ENCODE measurements at places on chromosomes 5 and 9.

- no peak for DNase-seq
These were observed 6.3 kb downstream of the EXD3 start for GRCh38 chr9:137416563-137417151.

DNA sequence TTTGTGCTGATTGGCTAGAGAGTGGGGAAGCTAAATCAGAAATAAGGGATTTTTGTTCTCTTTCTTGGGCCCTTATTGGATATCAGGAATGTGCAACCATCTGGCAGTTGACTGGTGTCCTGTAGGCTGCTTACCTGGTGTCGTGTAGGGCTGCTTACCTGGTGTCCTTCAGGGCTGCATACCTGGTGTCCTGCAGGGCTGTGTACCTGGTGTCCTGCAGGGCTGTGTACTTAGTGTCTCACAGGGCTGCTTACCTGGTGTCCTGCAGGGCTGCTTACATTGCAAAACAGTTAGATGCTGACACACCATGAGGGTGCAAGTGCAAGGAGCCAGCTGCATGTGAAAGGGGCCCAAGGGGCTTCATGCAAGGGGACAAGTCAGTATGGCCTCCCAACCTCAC is 249.3 kb downstream of the ICE1 start:
- no peak for DNase-seq

DNA sequence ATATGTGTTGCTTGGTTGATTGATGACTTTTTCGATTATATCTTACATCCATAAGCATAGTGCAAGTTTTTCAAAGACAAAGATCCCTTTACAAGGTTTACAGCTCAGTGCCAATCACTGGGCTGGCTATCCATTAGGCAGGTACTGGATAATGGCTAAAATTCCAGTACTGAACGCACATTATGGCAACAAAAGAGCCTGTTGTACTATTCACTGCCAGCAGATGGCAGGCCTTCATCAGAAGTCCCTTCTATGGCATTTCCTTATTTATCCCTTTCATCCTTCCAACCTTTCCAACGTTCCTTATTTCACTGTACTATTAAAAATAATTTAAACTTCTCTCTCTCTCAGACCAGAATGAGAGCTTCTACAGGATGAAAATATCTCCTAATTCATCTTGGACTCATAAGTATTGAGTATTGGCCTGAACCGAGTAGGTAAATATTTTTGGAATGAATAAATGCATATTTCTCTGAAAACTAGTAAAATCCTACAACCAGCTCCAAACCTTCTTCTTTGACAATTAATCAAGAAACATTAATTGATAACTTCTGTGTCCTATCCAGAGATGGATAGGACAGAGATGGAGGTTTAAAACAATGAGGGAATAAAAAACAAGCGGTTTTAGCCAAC is 6.7 kb upstream of the WNT8A start:
- DNase-seq: peak; percentile 37

- no peak for DNase-seq
These were observed 57.0 kb downstream of the NREP start for GRCh38 chr5:111699976-111700375.

DNA sequence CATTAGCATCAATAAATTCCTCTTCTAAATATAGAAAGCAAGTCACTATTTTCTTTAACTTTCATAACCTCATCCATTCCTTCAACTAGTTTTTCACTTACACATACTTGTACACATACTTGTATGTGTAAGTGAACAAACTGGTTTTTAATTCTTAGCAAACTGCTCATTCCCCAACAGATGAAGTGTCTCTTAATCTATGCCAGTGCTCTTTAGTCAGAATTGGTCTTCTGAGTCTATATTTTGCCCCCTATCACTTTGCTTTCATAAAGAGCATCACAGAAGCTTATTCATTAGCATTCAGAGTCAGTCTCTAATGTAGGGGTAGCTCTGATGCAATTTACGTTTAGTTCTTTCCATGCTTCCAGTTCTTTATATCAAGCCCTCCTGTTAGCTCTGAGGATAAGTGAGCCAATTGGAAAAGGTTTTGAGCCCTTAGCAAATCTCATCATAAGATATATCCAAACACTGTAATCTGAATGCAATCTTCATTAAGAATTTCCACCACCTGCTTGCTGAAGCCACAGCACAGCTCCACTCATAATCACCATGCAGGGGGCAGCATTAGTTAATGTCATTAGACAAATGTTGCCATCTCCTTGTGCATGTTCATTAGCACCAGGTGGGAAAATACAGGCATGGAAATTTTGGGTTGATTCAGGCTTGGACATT is 178.5 kb upstream of the SLC24A2 start:
- no peak for DNase-seq

DNA sequence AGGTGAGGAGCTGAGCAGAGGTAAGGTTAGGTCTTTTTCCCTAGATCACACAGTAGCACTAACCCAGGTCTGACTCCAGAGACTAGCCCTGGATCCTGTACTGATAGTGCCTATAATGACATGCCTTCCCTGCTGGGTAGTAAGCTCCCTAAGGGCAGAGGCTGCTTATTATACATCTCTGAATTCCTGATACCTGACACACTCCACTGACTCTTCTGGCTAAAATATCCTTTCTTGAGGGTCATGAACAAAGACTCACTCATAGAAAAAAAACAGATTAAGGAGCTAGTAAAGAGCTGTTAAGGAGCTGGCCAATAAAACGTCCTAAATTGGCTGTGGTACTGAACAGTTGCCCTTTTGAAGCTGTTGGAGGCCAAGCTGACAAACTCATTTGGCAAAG is 149.0 kb upstream of the ITGA1 start:
- DNase-seq: no peak

DNA sequence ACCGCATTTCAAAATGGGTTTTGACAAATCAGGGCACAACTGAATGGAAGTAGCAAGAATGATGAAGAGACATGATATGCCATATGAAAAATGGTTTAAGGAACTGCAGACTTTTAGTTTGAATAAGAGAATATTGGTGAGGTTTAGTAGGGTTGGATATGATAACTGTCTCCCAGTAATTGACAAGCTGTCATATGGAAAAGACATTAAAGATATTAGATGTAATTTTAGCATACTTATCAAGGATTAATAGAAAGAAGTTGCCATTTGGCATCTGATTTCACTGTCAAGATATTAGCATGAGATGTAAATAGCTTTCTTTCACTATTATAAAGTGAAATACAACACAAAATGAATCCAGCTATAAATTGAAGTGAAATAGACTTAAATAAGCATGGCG is 169.0 kb upstream of the MPDZ start:
- DNase-seq: no peak

DNA sequence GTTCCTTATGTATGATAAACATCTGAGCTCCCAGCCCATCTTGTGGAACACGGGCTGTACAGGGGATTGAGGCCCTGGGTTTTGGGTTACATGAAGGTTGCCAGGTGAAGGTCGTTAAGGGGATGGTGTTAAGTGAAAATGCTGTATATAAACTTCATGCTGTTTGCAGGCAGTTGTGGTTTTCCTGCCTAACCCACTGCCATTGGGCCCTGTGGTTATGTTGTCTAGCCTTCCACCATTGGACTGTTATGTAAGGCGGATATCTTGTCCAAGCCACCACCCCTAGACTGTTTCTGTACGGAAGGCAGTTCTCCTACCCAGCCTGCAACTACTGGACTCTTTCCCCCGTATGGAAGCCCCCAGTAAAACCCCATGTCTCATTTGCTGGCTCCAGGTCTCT is 246.1 kb downstream of the KIF4B start:
- no peak for DNase-seq

- DNase-seq: peak; percentile 70
These were observed 87.8 kb downstream of the RAI14 start for GRCh38 chr5:34743878-34744277.

DNA sequence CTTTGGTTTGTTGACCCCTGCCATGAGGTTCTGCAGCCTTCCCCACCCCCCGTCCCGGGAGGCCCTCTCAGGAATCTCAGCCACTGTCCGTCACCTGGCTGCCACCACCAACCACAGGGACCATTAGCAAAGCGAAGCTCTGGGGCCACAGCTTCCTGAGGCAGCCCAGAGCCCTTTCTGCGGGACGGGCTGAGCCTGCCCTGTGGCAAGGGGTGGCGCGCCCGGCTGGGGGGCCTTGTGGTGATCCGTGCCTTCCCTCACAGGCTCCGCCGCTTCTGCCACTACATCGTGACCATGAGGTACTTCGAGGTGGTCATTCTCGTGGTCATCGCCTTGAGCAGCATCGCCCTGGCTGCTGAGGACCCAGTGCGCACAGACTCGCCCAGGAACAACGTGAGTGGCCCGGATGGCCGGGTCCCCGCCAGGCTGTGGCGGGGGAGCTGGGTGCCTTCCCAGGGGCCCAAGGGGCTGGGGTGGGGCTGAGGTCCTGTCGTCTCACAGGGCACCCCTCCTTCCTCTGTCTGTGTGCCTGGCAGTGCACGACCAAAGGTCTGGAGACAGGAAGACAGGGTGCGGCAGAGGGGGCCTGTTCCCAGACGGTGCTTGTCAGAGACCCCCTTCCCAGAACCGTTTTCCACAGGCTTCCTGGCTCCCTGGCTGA is 169.2 kb downstream of the CACNA1B start:
- DNase-seq: no peak

DNA sequence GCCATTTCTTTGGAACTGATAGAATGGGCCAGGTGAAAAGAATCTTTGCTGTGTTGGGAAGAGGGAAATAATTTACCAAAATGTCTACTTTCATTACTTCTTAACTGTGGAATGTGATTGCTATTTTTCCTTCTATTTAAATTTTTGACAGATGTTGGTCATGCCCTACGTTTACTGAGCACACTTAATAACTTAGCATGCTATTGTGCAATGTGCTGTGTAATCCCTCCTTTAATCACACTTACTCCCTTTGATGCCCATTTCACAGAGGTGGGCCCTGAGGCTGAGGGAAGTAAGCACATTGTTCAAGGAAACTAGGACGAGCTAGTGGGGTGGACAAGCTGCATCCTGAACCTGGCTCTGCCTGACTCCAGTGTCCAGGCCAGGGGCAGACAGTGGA is 47.8 kb upstream of the INSYN2B start:
- no peak for DNase-seq

DNA sequence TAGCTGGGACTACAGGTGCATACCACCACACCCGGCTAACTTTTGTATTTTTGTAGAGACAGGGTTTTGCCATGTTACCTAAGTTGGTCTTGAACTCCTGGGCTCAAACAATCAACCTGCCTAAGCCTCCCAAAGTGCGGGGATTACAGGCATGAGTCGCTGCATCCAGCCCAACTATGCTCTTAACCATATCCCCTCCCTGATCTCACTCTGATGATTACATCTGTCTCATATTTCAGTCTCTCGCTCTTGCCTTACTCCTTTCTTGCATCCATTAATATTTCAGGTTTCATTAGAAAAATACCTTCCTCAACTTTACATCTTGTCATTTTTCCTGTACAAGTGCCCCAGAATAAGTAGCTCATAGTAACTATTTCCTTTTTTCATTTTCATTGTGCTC is 61.0 kb upstream of the BASP1 start:
- no peak for DNase-seq

DNA sequence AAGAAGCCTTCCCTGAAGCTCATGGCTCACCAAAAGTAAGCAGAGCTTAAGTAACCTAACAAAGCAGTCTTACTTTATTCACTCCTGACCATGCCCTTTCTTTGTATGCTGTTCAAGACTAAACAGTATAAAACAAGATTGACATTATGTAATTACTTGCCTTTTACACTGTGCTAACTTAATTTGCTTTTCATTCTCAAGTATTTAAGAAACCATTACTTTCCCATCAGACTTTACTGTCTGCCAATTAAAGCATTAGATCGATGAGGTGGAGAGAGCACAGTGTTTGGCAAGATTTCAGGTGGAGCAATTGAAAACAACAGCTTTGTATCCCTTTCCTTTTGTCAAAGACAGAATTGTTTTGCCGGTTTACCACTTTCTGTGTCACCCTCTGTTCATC is 98.2 kb downstream of the RORB start:
- DNase-seq: no peak

- no peak for DNase-seq
These were observed 22.0 kb downstream of the OTULIN start for GRCh38 chr5:14686517-14686916.

- DNase-seq: no peak
These were observed 70.5 kb downstream of the PIK3R1 start for GRCh38 chr5:68285851-68286611.

- DNase-seq: no peak
These were observed 62.0 kb upstream of the PHF24 start for GRCh38 chr9:34896112-34896511.

All from HFF-Myc (cell line).